Ascending aorta (tissue), 2 donors: ENCODE measurements at places on chromosomes 3 and 15.

DNA sequence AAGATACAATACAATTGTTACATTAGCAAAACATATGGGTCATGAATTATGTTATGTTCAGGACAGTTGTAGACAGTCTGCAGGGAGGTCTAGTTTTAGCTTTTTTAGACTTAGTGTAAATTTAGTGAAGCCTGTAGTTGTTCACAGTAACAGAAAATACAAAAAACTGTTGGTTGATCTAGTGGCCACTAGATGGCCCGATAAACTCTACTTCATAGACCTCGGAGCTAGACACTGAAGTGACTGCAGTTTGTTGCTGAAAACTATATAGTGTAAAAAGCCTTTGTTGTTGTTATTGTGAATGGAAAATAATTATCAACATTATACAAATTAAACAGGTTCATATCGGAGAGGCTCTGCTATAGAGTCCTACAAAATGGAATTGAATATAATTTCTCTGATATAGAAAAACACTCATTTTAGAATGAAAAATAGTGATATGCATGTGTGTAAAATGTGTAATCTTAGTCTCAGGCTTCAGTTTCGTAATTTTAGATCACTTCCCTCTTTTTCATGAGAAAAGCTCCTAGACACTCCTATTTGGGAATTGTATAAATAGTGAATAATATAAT is 18.3 kb downstream of the MAGEL2 start:
- DNase-seq, result no peak

- DNase-seq, result no peak
These were observed 4.2 kb downstream of the SCN10A start for GRCh38 chr3:38811822-38812221.

DNA sequence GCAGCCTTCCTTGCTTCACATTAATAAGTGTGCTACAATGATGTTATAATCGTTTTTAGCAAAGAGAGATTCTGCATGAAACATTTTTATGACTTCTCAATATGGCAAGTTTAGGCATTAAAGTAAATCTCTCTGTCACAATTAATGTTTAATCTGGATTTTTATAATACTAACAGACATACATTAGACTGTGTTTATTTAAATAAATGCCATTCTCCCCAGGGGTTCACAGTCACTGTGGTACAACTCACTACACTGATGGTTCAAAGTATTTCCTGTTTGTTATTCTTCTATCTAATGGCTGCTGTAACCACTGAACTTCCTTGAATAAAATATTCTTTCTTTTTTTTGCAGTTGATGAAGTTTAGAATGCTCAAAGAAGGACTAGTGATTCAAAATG is 59.0 kb downstream of the SLC12A1 start:
- DNase-seq, result no peak

DNA sequence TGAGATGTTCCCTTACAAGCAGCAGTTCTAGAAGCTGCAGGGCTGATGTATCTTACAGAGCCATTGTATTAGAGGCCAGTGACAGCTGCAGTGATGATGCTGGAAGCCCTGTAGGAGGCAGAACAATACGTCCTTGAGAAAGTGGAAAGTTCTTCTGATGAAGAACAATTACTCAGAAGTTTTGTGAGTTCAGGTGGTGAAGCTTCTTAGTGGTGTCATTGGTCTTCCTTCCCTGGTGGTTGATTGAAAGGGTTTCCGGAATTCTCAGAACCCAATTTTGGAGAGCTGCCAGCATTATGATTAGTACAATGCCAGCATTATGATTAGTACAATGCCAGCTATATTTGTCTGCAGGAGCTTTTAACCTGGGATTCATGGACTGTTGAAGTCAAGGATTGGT is 356.4 kb downstream of the MFSD1 start:
- DNase-seq, result no peak

DNA sequence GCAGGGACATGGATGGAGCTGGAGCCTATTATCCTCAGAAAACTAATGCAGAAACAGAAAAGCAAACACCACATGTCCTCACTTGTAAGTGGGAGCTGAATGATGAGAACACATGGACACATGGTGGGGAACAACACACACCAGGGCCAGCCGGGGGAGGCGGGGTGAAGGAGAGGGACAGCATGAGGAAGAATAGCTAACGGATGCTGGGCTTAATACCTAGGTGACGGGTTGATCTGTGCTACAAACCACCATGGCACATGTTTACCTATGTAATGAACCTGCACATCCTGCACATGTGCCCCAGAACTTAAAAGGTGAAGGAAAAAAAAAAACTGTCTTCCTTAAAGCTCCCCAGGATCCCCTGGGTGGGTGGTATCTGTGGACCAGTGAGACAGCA is 87.1 kb downstream of the ADAMTS17 start:
- DNase-seq, result no peak

- DNase-seq, result no peak
These were observed 78.1 kb downstream of the LRRFIP2 start for GRCh38 chr3:37096288-37096687.
